ENCODE measurements at places on chromosomes 1 and 21. TPM values are rescaled to one million over a fixed set of nuclear protein-coding genes. Genes with fewer than 3 reads are reported as not detected.

DNA sequence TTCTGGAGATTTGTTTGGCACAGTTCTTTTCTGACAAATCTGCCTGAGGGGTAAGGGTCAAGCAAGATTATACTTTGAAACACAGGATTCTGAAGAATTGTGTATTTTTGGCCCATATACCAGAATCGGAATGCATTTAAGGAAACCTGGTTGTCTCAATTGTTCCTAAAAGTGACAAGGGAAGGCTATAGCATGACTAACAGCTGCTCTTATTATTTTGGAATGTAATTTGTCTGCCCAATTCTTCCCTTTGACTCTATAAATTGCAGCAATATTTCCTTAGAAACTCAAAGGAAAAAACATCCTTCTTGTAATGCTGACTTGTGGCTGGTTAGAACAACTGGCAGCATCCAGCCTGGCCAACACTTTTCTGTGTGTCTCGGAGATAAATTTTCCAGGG, 15.8 kb upstream of the VCAM1 start:
- DNase-seq, result peak; percentile 47

GRCh38 chr1:74502432-74502831, 10.0 kb downstream of the LRRC53 start:
- DNase-seq, result peak; percentile 80

DNA sequence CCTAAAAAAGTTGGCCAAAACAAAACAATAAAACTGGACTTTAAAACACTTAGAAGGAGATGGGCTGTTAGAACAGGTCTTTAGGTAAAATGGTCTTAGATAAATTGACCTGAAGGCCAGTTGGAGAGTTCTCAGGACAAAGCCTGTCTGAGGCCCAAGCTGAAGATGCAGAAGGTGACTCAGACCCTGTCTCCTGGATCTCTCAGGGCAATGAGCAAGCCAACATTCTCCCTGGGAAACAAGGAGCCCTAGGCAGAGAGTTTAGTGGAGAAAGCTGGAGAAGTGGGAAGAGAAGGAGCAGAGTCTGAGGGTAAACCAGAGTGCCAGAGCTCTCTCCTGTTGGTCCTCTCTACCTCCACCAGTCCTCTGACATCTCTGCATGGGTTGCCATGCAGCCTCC, 70.1 kb downstream of the FCRL5 start:
- no peak for DNase-seq

DNA sequence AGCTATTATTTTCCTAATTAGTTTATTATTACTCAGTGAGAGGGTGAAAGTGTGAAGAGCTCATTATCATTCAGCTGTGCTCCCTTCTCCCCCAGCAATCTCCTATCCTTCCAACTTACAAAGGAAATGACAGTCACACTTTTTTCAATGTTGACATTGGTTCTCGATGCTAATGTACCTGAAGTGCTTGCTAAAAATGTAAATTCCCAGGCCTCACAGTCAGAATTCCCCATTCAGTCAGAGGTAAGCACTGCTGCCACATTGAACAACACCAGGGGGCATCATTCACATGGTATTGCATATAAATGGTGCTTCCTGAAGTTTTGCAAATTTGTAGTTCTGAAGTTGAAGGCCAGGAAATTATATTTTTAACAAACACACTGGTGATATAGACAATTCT, 132.7 kb upstream of the FOXD3 start:
- DNase-seq, result no peak

DNA sequence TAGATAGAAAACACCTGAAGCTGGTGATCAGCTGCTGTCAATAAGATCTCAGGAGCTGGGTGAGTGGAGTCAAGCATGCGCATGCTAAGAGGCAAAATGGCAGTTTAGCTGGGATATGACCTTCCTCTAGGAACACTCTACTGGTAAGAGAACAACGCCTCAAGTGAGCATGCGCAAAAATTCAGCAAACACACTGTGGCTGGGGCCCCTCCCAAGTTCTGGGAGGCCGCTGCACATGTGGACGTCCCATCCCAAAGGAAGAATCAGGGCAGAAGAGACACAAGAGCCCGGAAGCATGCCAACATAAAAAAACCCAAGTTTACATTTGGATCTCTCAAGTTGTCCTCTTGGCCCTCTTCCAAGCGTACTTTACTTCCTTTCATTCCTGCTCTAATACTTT, 126.3 kb upstream of the F3 start:
- no peak for DNase-seq

GRCh38 chr1:29626726-29627125, 390.4 kb downstream of the PTPRU start:
- DNase-seq, result no peak

GRCh38 chr1:217333939-217334338, 297.0 kb downstream of the GPATCH2 start:
- peak; percentile 10 for DNase-seq

- DNase-seq, result no peak
Measured at GRCh38 chr1:179095377-179095776, 13.5 kb downstream of the TOR3A start.

DNA sequence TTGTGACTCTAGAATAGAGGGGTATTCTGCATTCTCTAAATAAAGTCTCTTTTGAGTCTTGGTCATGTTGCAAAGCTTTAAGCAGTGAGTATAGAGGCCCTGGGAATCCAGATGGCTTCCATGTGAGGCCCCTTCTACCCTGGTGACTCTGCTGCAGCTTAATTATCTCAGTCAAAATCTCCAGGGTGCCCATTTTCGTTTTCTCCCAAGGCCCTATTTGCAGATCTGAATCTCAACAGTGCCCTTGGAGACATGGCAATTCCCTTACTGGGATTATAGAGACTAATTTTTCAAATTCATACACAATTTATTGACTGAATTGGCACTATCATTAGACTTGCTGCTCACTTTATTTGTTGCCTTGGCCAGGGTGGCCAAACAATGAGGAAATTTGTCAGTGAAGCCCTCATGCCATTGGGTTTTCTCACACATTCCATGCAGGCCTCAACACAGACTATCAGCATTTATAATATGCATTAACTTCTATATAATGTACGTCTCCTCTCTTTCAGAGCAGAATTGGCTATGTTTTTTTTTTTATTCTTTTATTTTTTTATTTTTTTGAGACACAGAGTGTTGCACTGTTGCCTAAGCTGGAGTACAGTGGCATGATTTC, 35.1 kb downstream of the PROX1 start:
- DNase-seq, result no peak

Gene FALEC
- polyA plus RNA-seq, result 0.91 TPM

Gene ARHGEF16
- 2.3 TPM for polyA plus RNA-seq

Gene KCNQ4
- polyA plus RNA-seq, result 6.3 TPM

Gene IBA57
- polyA plus RNA-seq, result 4.7 TPM

Gene CHI3L1
- 0.88 TPM for polyA plus RNA-seq

Gene MROH9
- polyA plus RNA-seq, result 0.07 TPM

Gene TNFRSF4
- polyA plus RNA-seq, result 3.3 TPM

Measured in muscle of leg (tissue), 16 donors.